ENCODE measurements at places on chromosomes 2 and 18.

DNA sequence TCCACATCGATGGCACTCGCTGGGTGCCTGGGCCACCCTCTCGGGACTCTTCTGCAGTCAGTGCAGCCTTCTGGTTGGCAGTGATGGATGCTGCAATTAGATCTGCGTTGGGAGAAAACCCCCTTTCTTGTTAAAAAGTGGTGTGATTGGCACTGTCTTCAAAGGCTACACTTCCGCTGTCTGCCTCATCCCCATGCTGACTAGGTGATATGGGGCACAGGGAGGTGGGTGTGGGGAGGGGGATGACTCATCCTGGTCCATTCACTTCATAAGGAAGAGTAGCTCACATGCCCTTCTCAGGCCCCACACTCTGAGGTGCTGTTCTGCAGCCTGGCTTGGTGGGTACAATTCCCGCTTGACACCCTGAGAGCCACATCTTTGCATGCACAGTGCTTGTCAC, 77.4 kb downstream of the THNSL2 start:
- DNase-seq, result no peak

GRCh38 chr2:119240311-119241204, 16.9 kb downstream of the STEAP3 start:
- peak; percentile 70 for DNase-seq

DNA sequence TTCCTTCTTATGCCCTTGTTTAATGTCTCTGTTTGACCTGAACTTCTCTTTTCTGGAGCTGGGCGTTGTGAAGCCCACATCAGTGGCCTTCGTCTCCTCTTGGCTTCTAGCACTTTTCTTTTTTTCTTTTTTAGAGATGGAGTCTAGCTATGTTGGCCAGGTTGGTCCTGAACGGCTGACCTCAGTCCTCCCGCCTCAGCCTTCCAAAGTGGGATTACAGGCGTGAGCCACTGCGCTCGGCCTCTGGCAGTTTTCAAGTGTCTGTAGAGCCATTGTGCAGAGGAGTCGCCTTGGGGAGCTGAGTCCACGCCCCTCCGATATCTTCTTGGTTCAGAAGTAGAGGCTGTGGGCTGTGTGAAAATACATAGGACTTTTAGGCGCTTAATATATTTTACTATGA, 36.5 kb downstream of the ZNF532 start:
- no peak for DNase-seq

DNA sequence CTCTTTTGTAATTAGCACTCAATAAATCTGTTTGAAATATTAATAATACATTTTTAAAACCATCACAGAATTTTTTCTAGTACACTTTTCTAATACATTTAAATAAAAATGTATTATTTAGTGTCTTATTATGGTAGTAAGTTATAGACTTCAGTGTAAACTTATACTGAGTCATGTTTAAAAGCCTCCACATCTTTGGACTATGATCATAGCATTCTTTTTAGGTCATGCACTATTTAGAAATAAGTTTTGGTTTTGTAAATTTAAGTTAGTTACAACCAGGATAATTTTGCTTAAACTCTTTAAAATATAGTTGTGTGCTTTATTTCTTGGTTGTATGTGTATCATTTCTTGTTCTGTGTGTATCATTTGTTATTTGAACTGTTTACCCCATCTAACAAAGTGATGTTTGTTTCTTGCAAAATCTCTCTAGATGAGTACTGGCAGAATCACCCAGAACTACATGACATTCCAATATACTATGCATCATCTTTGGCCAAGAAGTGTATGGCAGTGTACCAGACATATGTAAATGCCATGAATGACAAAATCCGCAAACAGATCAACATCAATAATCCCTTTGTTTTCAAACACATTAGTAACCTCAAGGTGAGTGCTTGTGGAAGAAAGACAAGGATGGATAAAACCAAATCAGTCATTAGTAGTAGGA, 16.7 kb downstream of the CPSF3 start:
- DNase-seq, result no peak

- no peak for DNase-seq
Observed at GRCh38 chr18:44741085-44741484, 60.4 kb downstream of the SETBP1 start.

DNA sequence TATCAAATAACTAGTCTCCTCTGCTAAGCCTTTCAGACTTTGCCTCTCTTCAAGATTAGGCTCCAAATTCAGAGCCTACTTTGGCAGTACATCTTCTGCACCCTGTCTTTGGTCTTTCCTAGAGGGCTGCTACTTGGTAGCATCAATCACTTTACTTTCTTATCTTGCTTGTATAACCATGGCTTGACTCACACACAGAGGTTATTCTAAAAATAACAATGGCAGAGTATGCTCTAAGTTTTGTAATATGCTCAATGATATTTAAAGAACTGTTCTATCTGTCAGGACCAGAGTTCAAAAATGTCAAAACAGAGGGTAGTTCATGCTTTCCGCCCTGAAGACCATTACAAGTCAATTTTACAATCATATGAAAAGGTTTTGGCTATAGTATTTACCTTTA, 27.7 kb downstream of the THOC1 start:
- DNase-seq, result no peak

GRCh38 chr2:3207091-3207491, 170.5 kb downstream of the EIPR1 start:
- DNase-seq, result no peak

DNA sequence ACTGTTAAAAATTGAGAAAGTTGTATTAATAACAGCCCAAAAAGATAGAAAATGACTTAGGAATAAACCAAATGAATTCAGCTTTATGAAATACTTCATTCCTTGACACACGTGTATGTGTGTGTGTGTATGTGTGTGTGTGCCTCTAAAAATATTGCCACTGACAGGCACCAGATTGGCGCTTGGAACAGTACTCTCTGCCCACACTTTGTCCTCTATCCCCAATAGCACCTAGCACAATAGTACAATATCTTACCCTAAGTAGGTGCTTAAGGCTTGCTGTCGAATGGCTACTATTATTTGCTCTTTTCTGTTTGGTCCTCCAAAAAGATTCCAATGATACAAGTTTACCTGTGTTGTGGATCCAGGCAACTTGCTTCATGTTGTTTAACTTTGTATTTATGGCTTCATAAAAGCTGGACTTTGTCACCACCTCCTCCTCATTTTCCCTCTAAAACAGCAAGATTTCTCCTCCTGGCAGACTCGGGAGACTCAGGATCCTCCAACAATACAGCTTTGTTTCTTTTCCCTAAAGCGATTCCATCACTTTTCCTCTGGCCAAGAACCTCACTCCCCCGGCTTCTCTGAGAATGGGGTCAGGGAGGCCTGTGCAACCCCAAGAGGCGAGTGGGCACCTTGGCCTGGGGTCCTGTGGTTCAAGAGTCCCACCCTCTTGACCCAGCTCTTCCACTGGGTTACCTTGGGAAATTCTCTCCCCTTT, 43.3 kb upstream of the LCLAT1 start:
- DNase-seq, result no peak

GRCh38 chr2:58289029-58289428, 47.9 kb upstream of the FANCL start:
- DNase-seq, result no peak

- DNase-seq, result no peak
Observed at GRCh38 chr2:97661927-97662326, 1.9 kb downstream of the ACTR1B start.

DNA sequence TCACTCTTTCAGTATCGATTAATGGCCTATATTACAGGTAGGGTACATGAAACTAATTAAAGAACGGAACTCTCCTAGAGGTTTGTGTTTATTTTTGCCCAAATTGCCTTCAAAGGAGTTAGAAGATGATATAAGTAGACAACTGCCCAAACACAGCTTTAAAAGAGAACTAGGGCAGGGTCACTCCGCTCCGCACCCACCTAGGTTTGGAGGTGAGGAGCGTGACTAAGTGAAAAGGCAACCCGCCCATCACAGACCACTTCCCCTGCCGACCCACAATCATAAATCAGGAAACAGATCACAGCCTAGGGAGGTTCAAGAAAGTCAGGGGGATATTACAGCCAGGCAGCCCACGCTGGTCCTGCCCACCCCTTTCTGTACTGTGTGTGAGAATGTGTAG, 166.7 kb downstream of the C1D start:
- no peak for DNase-seq

DNA sequence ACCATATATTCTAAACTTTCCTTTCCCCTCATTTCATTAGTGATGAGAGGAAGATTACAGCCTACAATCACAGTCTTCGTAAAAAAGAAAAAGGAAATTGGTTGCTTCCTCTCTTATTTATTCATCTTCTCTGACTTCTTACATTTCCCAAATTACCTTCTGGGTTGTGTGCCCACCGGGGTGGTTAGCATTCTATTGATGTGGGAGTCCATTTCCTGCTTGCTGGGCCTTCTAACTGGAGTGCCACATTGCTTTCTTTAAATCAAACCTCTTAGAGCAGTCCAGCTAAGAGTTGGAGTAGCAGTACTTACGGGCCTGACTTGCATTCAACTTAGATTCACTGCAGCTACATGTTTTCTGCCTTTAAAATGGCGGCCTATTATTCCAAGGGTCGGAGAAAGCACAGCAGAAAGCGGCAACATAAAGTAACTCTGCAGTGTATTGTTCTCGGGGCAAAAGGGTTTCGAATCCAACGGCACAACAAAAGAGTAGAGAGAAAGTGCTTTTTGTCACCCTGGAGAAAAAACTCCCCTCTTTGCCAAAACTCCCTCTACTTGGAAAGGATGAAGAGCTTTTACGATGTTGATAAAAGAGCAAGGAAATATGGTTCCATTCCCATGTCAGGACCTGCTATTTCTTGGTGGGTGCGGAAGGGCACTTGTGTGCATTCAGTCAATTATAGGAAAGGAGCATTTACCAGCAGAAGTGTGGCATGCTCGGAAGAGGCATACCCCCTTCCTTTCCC, 110.6 kb upstream of the DLX2 start:
- DNase-seq, result no peak

DNA sequence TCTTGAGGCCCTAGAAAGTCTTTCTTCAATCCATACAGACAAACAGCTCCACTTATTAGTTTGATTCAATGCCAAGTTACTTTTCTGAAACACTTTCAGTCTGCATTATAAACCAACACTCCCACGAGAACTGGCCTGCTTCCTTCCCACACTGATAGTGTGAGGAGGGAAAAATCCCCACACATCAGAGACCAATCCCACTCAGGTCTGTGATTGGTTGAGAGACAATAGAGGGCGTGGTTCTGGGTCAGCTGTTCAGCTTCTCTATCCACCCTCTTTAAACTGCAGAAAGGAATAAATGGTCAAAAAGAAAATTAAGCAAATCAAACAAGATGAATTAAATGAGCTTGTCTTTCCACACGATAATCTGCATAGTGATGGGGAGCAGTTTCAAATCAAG, 152.5 kb downstream of the NRP2 start:
- DNase-seq, result no peak

- DNase-seq, result no peak
Observed at GRCh38 chr2:47088371-47089082, 66.6 kb downstream of the STPG4 start.

DNA sequence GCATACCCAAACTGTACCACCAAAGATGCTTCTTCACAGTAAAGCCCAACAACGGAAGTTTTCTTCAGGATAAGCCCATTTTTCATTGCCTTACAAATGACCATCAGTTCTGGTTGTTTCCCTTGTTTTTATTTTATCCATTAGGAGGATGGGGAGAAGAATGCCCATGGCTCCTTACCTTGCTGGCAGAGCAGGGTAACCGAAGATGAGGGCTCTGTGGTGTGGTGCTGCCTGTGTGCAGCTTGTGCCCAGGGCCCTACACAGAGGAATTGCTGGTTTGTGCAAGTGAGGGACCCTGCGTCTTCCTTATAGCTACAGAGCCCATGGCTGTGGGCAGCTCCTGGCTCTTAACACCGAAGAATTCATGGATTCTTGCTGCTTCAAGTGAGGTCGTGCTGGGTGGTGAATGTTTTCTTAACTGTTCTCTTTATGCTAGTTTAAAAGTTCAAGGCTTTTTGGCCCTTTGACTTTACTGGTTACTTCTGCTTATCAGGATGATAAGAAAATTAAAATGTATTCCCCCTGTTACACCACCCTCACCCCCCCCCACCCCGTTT, 110.6 kb downstream of the MAP4K4 start:
- no peak for DNase-seq

DNA sequence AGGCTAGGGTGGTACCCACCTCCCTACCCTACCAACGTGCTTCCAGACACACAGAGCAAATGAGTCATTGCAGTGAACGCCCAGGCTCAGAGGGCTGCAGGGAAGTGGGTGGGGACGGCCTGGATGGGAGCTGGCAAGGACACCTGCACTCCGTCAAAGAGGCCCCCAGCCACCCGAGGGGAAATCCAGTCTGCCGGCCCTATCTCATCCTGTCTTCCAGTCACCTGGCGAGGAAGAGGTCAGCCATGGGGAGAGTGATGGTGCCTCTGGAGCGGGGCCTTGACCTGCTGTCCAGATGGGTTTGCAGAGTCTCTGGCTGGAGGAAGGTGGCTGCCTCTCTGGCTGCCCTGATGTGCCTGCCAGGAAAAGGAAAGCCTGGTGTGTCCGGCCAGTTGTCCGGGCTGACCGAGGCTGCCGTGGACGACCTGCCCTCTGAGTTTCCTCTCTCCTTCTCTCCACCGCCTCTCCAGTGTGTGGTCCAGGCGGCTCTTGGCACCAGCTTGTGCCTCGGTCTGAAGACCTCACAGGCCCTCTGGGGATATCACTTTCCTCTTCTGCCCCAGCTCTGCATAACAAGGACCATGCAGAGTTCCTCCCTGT, 209.7 kb upstream of the COPS8 start:
- no peak for DNase-seq

DNA sequence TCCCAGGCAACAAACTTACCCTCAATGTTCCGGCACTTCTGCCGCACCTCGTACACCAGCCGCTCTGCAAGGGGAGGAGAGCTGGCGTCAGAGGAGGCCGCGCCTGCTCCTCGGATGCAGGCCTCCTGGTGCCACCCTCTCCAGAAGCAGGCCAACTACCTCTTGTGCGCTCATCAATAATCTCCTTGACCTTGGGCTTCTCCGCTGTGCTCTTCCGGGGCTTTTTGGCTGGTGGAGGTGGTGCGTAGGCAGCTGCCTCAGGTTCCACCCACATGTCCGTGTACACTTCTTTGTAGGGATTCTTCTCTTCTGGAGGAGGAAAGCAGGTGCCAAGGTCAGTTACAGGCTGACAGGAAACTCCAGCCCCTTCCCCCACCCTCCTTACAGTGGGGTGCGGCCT, 77.6 kb upstream of the POMC start:
- no peak for DNase-seq

- no peak for DNase-seq
Observed at GRCh38 chr2:190366248-190366753, 22.9 kb downstream of the INPP1 start.

DNA sequence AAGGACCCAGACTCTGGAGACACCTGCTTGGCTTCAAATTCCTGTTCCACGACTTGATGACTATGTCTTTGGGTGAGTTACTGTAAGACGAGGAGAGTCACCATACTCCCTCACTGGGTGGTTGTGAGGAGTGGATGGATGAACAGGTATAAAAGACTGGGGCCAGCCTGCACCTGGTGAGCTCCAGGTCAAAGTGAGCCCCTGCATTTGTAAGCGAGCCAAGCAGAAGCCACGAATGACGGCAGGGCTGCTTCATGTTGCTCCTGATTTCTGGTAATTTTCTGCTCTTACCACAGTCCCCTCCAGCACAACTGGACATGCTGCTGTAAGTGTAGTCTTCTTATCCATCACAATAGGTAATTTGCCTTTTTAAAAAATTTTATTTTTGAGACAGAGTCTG, 86.6 kb downstream of the POLR1A start:
- no peak for DNase-seq
